ENCODE measurements at places on chromosomes 2 and 18.

DNA sequence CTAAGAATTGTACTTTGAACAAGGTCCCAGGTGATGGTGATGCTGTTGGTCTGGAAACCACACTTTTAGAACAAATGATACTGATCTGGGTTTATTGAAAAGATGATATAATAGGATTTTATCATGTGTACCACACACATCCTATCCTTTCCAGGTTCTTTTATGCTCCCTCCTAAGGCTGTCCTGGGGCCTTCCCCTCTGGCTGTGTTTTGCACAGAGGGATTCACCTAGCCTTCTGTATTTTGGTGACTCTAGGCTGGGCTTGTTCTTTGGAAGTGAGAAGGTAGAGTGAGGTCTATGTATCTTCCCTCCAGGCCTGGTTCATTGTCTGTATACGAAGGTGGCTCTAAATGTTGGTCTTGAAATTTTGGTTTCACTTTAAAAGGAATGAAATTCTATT lies 12.7 kb downstream of the ANXA4 start:
- no peak for DNase-seq

GRCh38 chr2:224260372-224261020 lies 141.4 kb downstream of the FAM124B start:
- no peak for DNase-seq

- DNase-seq, result no peak
Observed at GRCh38 chr2:189347540-189347939, 93.7 kb upstream of the WDR75 start.

- DNase-seq, result no peak
Observed at GRCh38 chr2:33535421-33535820, 59.0 kb downstream of the RASGRP3 start.

GRCh38 chr2:21165350-21165749 lies 41.6 kb downstream of the TDRD15 start:
- DNase-seq, result no peak

DNA sequence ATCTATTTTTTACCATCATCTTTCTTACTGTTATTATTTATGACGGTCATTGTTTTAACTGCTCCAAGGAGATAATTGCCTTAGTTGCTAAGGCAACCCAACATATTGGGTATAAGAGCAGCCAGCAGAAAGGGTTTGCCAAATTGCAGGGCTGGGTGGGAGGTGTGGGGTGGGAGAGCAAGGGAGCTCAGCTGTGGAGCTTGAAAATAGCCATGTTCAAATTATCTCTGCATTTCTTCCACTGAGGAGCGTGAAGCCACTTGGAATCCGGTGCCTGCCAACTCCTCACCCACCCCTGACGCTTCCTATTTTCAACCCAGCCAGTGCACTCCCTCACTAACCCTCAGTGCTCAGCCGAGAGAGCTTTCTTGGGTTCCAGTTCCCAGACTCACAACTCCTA lies 60.8 kb downstream of the SETBP1 start:
- no peak for DNase-seq

DNA sequence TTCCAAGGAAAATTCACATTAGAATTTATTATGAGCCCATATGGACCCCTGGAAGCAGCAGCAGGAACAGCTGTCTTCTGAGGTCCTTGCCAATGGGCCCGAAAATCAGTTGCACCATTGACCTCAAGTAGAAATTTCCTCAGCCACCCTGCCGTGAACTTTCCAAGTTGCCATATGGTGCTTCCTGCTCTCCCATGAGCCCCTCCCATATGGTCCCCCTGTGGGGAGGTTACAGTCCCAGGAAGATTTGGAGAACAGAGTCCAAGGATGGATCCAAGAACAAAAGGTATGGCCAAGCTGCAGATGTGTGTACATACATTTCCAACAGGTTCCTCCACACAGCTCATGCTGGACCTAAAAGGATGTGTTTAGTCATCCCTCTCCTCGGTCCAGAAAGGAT lies 34.6 kb downstream of the DIPK1C start:
- DNase-seq, result no peak

DNA sequence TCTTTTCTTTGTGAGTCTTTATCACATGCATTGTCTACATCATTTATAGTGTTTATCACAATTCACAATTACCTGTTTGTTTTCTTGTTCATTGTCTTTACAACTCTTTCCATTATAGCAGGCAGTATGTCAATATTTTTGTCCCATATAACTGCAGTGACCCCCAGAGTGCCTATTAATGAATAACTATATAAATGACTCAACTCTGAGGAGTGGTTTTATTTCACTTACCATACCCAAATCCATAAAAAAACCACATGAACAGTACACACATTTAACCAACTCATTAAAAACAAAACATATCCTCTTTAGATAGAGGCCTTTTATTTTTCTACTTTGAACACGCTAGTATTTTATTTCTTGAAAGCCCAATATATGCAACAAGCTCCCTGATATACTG lies 1419.1 kb upstream of the NXPH2 start:
- no peak for DNase-seq

- no peak for DNase-seq
Observed at GRCh38 chr2:200396781-200397242, 90.3 kb downstream of the SPATS2L start.

GRCh38 chr2:100327742-100328141 lies 5.4 kb upstream of the LONRF2 start:
- no peak for DNase-seq

DNA sequence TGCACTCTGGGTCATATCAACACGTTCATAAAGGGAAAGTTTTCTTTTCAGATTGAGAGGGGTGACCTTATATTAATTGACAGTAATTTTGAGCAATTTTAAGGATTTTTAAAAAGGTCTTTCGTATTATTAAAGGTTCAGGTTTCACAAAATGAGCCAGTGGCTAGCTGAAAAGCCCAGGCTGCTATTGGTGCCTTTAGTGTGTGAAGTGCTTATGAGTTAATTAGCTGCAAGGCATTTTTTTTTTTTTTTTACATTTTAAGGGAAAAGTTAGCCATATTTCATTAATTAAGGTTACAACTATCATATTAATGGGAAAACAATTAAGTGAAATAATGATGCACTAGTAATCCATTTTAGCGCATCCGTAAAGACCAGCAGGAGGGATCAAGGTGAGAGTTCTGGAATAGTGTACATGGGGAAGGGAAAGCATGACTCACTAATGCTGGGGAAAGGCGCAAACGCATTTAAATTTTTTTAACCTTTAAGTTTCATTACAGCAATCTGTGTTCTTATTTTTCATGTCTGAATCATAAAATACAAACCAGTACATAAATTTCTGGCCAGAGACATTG lies 200.0 kb downstream of the ZNF407 start:
- DNase-seq, result no peak

DNA sequence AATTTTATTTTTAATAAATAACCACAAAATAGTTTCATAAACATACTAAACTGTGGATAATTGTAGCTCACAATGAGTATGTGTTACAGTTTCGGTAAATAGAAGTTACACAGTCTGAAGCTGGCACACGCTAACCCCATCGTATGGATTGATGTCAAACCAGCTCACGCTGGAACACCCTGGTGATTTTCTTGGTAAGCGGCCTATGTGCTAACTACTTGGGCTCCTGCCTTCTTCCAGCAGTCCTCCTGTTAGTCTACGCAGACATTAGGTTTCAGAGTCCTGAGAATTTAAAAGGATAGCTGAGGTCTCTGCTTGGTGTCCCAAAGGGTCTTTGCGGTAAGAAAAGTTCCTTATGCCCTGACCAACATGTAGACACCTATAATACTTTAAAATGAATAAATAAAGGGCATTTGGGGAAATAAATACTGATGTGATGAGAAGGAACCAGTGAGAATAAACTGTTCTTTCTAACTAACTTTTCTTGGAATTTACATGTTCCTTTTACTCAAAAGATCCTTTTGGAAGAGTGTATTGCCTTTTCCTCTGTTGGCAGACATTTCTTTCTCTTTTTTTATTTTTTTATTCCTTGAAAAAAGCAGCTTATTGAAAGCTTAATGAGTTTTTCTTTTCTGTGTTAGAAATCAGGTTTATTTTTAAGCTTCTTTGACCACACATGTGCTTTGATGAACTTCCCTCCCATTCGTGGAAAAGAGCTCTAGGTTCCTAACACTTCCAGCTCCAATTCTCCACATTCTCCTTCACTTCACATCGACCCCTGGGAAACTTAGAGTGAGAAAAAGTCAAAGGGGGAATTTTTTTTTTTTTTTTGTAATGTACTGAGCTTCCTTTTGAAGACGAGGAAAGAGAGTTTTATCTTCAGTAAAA lies 322.2 kb downstream of the IRS1 start:
- DNase-seq, result no peak

- DNase-seq, result no peak
Observed at GRCh38 chr2:235206399-235206798, 254.6 kb downstream of the SH3BP4 start.

- DNase-seq, result peak; percentile 18
Observed at GRCh38 chr2:28592481-28592880, 96.6 kb downstream of the PLB1 start.

- no peak for DNase-seq
Observed at GRCh38 chr18:36217348-36217747, 30.1 kb downstream of the MOCOS start.

- no peak for DNase-seq
Observed at GRCh38 chr2:63056107-63057050, 5.7 kb downstream of the OTX1 start.

All from activated CD4-positive, CD25-positive, alpha-beta regulatory T cell treated with anti-CD3 and anti-CD28 coated beads, Interleukin-2, amount 50 U/mL, for 72 hours (primary cell).